ENCODE measurements at places on chromosomes 1 and 21.

GRCh38 chr1:41255978-41256377 is 13.9 kb upstream of the SCMH1 start:
- no peak for DNase-seq

DNA sequence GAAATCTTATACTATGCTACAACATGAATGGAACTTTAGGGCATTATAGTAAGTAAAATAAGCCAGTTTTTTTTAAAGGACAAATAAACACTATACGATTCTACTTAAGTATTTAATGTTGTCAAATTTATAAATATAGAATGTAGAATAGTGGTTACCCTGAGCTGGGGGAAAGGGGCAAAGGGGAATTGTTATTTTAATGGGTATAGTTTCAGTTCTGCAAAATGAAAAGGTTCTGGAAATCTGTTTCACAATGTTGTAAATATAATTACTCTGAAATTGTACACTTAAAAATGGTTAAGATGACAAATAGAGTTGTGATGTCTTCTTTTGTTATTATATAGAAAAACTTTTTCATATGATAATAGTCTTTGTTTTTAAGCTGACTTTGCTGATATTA is 366.3 kb downstream of the MRPL39 start:
- no peak for DNase-seq

- DNase-seq = peak; percentile 16
Observed at GRCh38 chr1:32902535-32902920, 1.3 kb upstream of the TMEM54 start.

GRCh38 chr1:234533034-234533891 is 54.3 kb upstream of the TARBP1 start:
- peak; percentile 39 for DNase-seq

- DNase-seq = no peak
Observed at GRCh38 chr1:66493731-66494130, 40.2 kb upstream of the SGIP1 start.

GRCh38 chr1:206066479-206067171 is 13.7 kb downstream of the RHEX start:
- no peak for DNase-seq

- peak; percentile 84 for DNase-seq
Observed at GRCh38 chr1:14733048-14733778, 134.7 kb downstream of the KAZN start.

- DNase-seq = peak; percentile 12
Observed at GRCh38 chr1:209030454-209031167, 552.9 kb upstream of the CAMK1G start.

DNA sequence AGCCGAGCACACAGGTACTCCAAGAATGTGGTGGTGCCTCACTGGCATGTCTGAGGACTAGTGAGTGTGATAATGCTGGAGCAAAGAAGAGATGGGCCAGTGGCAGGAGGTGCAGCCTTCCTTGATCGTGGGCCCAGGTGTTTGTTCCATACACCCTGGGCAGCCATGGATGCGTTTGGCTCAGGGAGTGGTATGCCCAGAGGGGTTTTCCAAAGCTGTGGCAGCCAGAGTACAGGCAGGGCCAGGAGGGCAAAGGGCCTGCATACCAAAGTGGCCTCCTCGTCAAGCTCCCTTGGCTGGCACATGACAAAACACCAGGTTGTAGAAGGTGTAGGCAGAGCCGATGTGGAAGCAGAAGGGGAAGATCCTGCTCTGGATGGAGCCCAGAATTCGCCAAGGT is 19.0 kb downstream of the PARS2 start:
- no peak for DNase-seq

GRCh38 chr1:26910343-26911160 is 3.2 kb downstream of the NR0B2 start:
- DNase-seq = no peak

DNA sequence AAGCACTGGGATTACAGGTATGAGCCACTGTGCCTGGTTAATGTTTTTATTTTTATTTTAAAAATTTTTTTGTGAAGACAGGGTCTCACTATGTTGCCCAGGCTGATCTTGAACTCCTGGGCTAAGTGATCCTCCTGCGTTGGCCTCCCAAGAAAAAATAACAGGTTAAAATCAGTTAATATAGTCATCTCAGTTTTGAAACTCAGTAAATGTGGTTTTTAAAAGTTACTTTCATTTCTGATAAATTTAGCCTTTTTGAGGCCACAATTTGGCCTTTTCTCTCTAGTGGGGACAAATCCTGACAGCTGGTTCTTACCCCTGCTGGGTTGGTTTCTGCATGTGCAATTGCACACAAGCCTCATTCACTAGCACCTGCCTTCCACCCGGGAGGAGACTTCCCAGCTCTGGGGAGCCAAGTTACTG is 13.3 kb downstream of the PMF1 start:
- DNase-seq = no peak

DNA sequence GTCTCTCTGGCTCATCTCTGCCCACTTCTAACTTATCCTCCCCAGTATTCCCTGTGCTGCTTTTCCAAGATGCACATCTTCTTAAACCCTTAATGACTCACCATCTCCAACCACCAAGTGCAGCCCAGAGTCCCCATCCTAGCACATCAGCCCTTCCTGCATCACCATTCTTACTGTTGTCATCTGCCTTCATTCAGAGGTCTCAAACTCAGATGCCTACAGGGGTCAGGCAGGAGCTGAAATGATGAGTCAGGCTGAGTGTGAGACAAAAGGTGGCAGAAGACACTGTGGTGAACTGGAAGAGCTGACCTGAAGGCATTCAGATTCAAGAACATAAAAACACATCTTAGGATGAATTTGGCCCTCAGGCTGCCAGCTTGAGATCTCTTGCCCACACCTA is 34.6 kb downstream of the OLFML2B start:
- DNase-seq = no peak

DNA sequence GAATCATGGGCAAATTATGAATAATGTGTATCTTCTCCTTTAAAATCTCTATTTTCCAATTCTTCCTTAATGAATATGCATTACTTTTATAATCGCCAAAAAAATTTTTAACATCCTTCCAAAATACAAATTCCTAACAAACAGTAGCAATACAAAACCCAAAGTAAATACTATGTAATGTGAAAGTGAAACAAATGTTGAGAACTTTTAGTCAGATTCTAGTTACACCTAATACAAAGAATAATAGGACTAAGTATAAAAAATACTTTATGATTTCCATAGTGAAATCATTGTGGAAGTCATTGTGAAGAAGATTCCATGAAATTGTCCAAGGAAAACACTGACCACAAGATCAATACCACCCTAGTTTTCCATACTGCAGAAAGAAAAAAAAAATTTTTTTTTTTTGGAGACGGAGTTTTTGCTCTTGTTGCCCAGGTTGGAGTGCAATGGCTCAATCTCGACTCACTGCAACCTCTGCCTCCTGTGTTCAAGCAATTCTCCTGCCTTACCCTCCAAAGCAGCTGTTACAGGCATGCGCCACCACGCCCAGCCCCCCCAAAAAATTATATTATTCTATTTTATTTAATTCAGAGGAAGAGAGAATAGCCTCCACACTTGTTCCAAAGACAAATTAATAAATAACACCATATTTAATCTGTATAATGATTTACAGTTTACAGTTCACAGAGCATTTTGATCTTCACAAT is 11.8 kb downstream of the TESK2 start:
- DNase-seq = no peak

- DNase-seq = no peak
Observed at GRCh38 chr1:209772126-209772525, 12.2 kb downstream of the C1orf74 start.

DNA sequence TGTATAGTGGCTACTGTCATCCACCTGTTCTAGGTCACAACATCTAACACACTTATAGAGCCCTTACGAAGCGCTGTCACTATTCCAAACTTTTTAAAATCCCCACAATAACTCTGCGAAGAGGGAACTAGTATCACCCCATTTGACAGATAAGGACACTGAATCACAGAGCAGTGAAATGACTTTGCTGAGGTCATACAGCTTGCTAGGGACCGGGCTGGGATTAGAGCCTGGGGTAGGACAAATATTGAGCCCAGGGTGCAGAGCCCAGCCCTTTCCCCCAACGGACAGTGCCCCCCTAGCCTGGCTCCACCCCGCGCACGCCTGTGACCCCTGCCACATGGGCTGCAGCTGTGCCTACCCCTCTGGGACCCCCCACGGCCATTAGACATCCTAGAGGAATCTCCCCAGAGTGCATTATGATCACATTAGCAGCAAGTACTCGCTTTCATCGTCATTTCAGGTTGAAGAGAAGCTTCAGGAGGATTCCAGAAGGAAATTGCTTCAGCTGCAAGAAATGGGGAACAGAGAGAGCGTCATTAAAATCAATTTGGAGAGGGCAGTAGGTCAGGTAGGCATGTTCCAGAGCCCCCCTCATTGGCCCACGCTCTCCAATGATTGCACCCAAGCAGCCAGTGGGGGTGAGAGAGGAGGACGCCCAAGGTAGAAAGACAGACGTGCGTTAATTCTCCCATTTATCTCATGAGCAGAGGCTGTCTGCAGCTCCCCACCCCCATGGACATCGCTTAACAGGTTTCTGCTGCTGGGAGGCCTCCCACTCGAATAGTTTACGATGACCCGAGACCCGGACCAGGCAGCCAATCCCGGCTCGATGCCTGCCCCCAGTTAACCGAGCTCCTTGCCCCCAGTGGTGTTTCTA is 77.2 kb downstream of the FHAD1 start:
- DNase-seq = peak; percentile 7

GRCh38 chr1:219537223-219537631 is 75.7 kb downstream of the ZC3H11B start:
- no peak for DNase-seq

DNA sequence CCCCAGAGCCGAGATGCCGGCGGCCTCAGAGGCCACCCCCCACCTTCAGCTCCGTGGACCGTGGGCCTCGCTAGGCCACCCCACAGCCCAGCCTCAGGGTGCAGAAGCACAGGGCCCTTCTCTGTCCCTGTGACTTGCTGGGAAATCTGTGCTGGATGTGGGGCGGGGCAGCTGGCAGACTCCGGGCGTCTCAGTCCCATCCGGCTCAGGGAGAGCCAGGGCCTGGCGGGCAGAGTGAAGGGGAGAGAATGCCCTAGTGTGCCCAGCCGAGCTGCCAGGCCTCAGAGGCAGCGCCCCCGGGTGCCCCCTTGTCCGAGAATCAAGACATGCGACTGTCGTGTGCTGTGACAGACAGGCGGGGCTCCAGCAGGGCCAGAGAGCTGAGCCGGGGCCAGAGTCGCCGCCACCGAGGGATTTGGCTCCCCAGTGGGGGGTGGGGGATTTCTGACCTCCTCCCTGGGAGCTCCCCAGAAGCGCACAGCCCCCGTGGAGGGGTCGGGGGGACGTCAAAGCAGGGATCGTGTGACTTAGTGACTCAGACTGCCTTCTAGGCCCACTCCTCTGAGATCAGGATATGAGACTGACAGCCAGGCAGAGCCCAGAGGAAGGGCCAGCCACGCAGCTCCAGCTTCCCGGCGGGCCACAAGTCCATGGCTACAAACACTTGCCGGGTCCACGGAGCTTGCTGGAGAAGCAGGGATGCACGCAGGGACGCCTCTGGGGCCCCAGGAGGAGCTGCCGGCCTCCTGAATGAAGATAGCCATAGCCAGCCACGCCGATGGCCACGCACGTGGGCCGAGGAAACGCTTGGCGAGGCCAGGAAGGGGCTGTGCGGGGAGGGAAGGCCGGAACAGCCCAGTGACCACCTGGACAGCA is 11.9 kb downstream of the COL6A1 start:
- no peak for DNase-seq

GRCh38 chr1:209609791-209610630 is 26.5 kb downstream of the CAMK1G start:
- DNase-seq = no peak

- DNase-seq = no peak
Observed at GRCh38 chr1:53710584-53710983, 28.4 kb downstream of the GLIS1 start.

DNA sequence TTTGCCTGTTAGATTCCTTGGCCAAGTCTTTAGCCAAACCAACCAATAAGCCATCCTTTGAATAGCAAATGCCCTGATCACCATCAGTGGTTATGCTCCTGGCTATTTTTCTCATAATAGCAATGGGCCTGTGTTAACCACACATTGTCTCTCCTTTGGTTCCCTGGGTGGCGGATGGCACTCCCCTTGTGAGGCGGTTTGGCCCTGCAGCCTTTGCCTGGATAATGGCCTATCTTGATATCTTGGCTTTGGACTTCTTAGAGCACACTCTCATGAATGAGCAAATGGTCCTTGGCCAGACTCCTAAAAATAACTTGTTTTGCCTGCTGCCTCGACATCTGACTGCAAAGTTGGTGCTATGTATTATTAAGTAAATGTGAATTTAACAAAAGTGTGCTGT is 22.4 kb upstream of the ZBTB18 start:
- no peak for DNase-seq

GRCh38 chr1:33372677-33373076 is 51.8 kb upstream of the A3GALT2 start:
- DNase-seq = no peak

DNA sequence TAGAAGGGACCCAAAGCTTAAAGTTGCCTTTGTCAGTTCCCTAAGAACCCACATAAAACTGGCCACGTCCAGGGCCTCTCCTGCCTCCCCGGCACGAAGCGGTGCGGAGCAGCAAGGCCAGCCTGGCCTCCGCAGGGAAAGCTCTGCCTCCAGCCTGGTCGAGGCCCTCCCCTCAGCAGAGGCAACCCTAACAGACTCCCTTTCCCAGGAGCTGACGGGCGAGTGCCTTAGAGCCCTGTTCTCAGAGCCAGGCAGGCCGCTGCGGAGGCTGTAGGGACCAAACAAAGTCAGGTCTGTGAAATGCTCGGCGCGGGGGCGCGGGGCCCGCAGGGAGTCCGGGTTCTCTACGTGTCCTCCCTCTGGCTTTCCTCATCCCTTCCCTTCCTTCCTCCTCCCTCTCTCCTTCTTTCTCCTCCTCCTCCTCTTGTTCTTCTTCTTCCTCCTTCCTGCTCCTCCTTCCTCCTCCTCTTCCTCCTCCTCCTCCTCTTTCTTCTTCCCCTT is 40.7 kb downstream of the RIPK4 start:
- DNase-seq = no peak

DNA sequence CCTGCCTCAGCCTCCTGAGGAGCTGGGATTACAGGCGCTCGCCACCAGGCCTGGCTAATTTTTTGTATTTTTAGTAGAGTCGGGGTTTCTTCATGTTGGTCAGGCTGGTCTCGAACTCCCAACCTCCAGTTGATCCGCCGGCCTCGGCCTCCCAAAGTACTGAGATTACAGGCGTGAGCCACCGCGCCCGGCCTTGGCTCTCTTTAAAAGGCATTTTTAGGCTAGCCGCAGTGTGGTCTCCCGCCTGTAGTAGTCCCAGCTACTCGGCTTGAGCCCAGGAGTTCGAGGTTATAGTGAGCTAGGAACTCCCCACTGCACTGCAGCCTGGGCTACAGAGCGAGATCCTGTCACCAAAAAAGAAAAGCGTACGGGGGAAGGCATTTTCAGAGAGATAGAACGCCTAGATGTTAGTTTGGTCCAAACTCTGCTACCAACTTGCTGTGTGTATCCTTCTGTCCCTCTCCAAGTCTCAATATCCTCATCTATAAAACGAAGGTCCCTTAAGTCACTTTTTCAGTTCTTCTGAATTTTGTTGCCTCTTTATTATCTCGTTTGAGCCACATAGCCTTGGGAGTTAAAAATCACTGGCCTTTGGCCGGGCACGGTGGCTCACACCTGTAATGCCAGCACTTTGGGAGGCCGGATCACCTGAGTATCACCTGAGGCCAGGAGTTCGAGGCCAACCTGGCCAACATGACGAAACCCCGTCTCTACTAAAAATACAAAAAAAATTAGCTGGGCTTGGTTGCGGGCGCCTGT is 734 bp downstream of the MED18 start:
- peak; percentile 35 for DNase-seq

Measured in NCI-H69 (cell line).